ENCODE measurements at places on chromosomes 3 and 15.

DNA sequence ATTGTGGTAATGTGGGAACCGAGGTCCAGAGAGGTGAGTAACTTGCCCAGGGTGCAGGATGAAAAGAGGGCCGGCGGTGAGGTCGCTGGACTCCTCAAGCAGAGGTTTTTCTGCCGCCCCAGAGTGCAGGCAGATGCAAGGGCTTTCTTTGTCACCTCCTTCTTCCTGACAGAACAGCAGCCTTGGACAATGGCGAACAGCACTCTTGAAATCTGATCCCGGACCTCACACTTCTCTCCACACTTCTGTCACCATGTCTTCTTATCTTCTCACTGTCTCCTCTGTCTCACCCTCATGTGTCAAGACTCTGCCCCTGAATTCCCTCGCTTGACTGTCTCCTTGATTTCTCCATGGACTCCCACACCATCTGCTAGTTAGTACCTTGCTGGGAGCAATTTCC, 15.4 kb upstream of the VPS8 start:
- DNase-seq, result no peak

DNA sequence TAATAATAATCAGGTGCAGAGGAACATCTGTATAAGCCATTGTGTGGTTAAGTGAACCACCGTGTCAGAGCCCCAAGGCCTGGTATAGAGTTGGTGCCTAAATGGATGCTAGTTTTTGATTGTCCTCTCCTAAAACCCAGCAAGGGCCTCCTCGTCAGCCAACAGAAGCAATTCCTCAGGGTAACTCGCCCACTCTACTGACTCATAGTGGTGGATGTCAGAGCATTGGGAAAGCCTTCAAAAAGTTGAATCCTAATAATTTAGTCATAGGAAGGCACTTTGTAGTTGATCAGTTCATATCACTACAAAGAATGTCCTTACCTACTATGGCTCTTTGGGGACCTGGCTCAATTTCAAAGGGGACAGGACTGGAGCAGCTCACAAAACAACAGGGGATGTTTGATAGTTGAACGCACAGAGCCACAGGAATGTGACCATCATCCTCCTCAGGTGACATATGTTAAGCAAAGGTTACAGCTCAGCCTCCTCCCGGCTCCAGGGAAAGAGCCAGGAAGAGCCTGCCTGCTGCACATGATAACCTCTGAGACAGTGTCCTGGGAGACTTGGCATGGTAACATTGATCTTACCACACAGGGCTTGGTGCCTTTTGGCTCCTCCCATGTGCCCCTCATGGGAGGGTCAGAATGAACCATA, 338.7 kb downstream of the CLSTN2 start:
- no peak for DNase-seq

- no peak for DNase-seq
These were observed 56.9 kb downstream of the CD200R1L start for GRCh38 chr3:112789787-112790186.

DNA sequence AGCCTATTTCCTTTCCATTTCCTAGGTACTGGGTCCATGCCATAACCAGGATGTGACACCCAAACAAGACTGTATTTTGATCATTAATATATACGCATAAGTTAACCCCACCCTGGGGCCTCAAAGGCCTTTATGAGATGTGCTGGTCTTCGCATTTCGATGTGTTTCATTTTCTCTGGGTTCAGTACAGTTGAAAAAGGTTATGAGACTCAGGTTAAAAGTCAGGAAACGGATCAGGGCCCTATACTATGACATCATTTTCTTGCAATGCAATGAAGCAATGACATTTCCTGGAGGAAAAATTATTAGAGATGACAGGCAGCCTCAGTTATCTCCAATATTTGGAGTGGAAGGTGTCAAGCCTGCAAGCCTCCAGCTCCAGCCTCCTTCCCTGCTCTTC, 31.7 kb downstream of the TMEM212 start:
- no peak for DNase-seq

GRCh38 chr3:101870138-101870537, 20.8 kb downstream of the NFKBIZ start:
- DNase-seq, result no peak

Data from hematopoietic multipotent progenitor cell treated with erythropoietin and hydrocortisone succinate and interleukin-3 and kit ligand, for 4 days (in vitro differentiated cells).